ENCODE measurements at places on chromosomes 2 and 18. TPM values are rescaled to one million over a fixed set of nuclear protein-coding genes. Genes with fewer than 3 reads are reported as not detected.

ATOH8 gene
- total RNA-seq, result 1.0 TPM

DES gene
- 0.55 TPM for total RNA-seq

BCL2 gene
- 8.4 TPM for total RNA-seq

ZNF513 gene
- 11.5 TPM for total RNA-seq

ALPP gene
- total RNA-seq, result not detected

LYG2 gene
- not detected for total RNA-seq

KCNJ3 gene
- not detected for total RNA-seq

GALR1 gene
- total RNA-seq, result not detected

All from kidney epithelial cell (primary cell).